ENCODE measurements at places on chromosomes 2 and 18. TPM values are rescaled to one million over a fixed set of nuclear protein-coding genes. Genes with fewer than 3 reads are reported as not detected.

Gene D2HGDH
- total RNA-seq, result 10.0 TPM

Gene GPR17
- 0.35 TPM for total RNA-seq

Gene RAD51AP2
- not detected for total RNA-seq

Gene STARD6
- not detected for total RNA-seq

Gene TUBA4B
- total RNA-seq, result not detected

Gene MTX2
- total RNA-seq, result 30.8 TPM

Gene TMEM150A
- total RNA-seq, result 19.0 TPM

All from H9 (cell line).